ENCODE measurements at places on chromosomes 2 and 18.

DNA sequence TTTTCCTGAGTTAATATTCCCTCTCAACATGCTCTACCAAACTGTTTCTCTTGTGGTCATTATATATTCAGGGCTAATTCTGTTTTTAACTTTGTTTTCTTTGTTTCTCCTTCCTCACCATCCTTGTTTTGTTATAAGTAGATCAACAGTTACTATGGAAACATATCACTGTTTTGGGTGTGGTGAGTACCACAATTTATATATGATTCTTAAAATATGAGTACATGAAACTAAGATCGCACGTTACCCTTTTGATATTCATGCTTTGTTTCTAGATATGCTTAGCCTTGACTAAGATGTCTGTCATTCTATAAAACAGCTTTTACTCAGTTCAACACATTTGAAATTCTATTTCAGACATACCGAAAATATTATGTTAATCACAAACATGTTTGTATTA, 232.3 kb upstream of the ITGA4 start:
- DNase-seq = peak; percentile 55

- DNase-seq = peak; percentile 68
These were observed 52.7 kb upstream of the CTLA4 start for GRCh38 chr2:203814661-203815540.

GRCh38 chr2:2872713-2873449, 504.7 kb downstream of the EIPR1 start:
- no peak for DNase-seq

GRCh38 chr2:208990716-208991115, 433.1 kb upstream of the MAP2 start:
- DNase-seq = no peak

GRCh38 chr2:145743011-145743410, 1223.1 kb upstream of the ZEB2 start:
- DNase-seq = no peak

GRCh38 chr2:191831410-191831994, 15.4 kb downstream of the CAVIN2 start:
- no peak for DNase-seq

GRCh38 chr2:187390891-187391290, 57.2 kb downstream of the CALCRL start:
- no peak for DNase-seq

DNA sequence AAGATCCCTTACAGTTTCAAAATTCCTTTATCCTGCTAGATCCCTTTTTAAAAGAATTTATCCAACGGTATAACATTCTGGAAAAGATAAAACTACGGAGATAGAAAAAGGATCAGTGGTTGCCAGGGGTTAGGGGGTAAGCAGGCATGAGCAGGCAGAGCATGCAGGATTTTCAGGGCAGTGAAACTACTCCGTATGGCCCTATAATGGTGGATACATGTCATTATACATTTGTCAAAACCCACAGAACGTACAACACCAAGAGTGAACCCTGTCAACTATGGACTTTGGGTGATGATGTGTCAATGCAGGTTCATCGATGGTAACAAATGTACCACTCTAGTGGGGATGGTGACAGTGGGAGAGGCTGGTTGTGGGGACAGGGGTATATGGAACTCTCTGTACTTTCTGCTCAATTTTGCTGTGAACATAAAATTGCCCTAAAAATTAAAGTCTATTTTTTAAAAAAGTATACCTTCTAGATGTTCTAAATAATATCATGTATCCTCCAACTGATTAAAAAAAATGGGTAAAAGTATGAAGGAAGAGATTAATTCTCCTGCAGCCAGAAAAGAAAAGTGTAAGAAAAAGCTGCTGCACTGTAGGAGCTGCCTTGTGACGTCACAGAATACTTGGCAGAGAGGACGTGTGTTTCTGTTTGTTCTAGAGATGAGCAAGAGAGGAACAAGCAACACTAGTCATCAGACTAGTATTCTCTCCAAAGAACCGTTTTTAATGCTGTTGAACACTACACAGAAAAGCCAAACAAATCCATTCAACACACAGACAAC, 23.6 kb downstream of the ANKRD44 start:
- peak; percentile 66 for DNase-seq

- DNase-seq = no peak
These were observed 27.4 kb downstream of the CDK15 start for GRCh38 chr2:201833781-201834180.

- no peak for DNase-seq
These were observed 21.1 kb downstream of the AGPS start for GRCh38 chr2:177413703-177414102.
